Central memory CD4-positive, alpha-beta T cell (primary cell): ENCODE measurements at places on chromosomes 7 and 10.

- DNase-seq = no peak
Observed at GRCh38 chr10:58820861-58821751, 308.4 kb downstream of the BICC1 start.

DNA sequence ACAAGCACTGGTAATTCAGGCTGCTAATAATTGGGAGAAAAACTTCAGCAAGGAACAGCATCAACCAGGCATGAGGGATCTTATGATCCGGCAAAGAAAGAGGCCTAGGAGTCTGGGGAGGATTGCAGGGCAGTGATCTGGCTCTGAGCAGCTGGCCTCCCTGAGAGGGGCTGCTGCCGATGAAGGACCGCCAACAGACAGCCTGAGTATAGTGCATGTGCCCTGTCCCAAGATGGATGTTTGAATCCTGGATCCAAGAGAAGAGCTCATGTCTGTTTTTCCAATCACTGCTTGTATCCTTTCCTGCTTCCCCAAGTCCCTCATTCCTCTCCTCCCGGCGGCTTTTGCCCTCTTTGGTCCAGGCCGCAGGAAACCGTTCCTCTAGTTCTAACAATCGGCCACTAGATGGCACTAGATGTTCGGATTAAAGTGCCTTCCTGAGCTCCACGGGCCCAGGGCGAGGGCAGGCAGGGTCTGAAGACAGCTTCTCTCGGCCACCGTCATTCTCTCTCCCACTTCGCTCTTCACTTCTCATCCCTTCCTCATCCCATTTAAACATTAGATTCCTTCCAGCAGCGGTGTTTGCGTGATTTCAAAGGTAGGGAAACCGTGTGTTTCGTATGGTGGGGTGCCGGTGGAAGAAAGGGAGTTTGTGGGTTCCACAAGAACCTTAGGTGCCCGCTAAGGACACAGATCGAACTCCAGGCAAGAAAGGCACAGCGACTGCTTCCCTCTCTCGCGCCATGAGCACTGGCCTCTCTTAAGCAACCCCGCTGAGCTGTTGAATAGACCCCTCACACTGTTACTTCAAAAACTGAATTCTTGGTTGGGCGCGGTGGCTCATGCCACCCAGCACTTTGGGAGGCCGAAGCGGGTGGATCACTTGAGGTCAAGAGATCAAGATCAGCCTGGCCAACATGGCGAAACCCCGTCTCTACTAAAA lies 82.4 kb downstream of the ADCYAP1R1 start:
- no peak for DNase-seq

DNA sequence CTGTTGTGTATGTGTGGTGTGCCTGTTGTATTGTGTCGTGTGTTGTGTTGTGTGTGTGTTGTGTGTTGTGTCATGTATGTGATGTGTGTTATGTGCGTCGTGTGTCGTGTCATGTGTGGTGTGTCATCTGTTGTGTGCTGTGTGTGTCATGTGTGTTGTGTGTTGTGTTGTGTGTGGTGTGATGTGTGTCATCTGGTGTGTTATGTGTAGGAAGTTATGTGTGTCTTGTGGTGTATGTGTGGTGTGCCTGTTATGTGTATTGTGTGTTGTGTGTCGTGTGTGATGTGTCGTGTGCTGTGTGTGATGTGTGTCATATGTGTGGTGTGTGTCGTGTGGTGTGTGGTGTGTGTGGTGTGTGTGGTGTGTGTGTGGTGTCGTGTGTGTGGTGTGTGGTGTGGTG lies 145.2 kb downstream of the DNAJB6 start:
- DNase-seq = no peak

GRCh38 chr7:2099048-2099957 lies 133.4 kb downstream of the MAD1L1 start:
- peak; percentile 8 for DNase-seq

- DNase-seq = no peak
Observed at GRCh38 chr7:37230221-37230620, 218.4 kb downstream of the ELMO1 start.

DNA sequence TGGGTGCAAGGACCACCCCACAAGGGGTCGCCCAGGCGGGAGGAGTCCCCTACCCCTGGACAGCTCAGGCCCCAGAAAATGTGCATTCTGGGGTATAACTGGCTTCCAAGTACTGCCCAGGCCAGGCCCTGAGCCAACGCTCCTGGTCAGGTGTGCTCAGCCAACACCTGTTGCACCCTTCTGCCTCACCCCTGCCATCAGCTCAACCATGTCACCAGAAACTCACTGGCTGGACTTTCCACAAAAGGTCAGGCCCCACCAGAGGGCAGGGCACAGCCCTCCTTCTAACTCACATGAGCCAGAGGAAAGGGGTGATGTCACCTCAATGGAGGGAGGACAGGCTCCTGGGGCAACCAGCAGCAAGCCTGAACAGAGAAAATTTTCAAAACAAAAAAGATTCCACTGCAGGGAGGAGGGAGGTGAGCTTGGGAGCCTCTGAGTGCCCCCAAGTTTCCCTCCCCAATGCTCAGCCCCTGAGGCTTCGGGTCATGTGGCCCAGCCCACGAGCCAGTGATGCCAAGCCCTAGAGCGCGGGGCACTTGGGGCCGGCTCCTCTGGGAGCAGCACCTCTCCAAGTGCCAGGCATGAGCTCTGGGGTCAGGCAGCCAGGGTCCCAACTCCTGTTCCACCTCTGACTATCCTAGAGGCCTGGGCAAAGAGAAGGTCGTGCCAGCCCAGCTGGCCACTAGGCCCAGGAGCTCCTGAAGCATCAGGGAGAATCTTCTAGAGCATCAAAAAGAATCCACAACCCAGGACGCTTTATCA lies 2.2 kb downstream of the OGDHL start:
- no peak for DNase-seq

DNA sequence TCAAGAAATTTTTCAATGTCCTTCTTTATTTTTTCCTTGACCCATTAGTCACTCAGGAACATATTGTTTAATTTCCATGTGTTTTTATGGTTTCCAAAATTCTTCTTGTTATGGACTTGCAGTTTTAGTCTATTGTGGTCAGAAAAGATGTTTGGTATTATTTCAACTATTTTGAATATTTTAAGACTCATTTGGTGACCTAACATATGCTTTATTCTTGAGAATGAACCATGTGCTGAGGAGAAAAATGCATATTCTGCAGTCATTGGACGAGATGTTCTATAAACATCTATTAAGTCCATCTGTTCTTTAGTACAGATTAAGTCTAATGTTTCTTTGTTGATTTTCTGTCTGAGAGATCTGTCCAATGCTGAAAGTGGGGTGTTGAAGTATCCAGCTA lies 42.3 kb upstream of the MDFIC start:
- no peak for DNase-seq

DNA sequence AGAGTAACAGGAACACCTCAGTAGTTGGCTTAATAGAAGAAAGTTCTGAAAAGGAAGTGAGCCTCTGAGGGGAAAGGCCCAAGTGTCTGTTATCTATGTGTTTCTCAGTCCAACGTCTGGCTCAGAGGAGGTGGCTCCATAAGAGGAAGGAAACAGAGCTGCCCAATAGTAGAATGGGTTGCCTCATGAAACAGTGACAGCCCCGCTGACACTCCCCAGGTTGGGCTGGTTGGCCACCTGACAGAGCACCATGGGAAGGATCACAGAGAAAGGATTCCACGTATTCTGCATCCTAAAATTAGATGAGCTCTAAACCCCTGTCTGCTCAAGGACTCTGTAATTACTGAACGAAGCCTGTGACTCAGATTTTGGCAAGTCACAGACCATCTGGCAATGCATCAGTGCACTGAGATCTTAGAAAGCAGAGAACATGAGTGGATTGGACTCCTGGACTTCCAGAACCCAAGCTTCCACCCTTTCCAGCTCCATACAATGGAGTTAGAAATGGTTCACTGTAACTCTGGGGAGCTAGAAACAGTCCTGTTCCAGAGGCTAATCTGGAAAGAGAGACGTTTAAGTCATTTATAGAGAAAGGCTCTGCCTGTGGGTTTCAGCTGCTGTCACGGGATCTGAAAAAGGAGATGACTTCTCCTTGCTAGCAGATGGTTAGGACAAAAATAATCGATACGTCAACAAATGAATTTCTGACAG lies 2.9 kb downstream of the PKD2L1 start:
- DNase-seq = no peak
